ENCODE measurements at places on chromosomes 2 and 18. TPM values are rescaled to one million over a fixed set of nuclear protein-coding genes. Genes with fewer than 3 reads are reported as not detected.

The VIL1 gene
- polyA plus RNA-seq, result 287 TPM

The HOXD13 gene
- polyA plus RNA-seq, result not detected

The CCBE1 gene
- not detected for polyA plus RNA-seq

The HJURP gene
- 26.0 TPM for polyA plus RNA-seq

The NFU1 gene
- polyA plus RNA-seq, result 39.1 TPM

The CPS1 gene
- polyA plus RNA-seq, result 17.6 TPM

All from HepG2 (cell line).